Fibroblast of upper back skin (primary cell): ENCODE measurements at places on chromosomes 5 and 9.
A peak's percentile ranks its signal among the peaks of the same experiment; 100 is the strongest.

DNA sequence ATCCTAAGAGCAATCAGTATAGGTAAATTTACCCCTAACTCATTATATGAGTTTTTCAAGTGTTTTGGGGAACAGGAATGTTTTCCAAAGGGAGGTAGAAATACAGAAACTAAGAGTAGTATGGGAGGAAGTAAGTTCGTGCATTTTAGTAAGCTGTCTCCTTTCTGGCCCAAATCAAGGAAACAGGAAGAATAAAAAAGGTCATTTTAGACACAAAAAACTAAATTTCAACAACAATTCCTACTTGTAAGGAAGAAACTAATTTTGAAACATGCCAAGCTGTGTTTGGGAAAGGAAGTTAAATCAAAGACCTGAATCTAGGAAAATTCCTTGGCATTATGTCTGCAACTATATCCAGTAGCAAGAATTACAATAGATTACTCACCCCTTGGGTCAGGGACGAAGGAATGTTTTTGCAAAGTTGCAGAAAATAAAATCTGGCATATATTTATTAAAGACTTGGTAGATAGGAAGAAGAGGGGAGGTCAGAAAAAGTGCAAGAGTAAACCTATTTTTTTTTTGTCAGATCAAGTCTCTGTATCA is 6.5 kb upstream of the RPS6 start:
- peak; percentile 17 for DNase-seq

GRCh38 chr9:21854594-21854993 is 52.2 kb downstream of the MTAP start:
- DNase-seq = peak; percentile 54

DNA sequence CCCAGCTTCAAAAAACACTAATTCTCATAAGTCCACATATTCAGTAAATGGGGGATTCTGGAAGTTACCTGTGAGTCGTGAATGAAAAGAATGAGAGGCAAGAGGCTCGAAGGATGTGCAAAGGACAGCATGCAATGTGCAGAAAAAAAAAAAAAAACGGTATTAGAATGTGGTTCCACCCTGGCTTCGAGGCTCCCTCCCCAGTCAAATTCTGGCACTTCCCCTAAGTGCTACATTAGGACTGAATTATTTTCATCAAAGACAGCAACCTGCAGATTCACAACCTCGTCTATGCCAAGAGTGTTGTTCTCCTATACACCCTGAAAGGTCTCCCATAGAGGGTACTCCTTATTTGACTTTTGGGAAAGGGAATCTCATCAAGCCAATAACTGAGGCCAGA is 16.5 kb downstream of the CAPSL start:
- no peak for DNase-seq

GRCh38 chr5:137945825-137946224 is 56.6 kb downstream of the PKD2L2 start:
- DNase-seq = no peak

DNA sequence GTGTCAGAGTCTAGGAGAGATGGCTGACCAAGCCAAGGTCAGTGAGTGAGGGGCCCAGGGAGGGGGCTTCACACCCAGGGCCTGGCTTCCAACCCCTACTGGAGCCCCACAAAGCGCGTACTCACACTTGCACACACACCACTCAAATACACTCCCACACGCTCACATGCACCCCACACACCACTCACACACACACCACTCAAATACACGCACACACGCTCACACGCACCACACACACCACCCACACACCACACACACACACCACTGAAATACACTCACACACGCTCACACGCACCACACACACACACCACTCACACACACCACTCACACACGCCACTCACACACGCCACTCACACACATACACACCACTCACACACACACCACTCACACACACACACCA is 5.7 kb upstream of the ASB6 start:
- no peak for DNase-seq

- no peak for DNase-seq
Measured at GRCh38 chr9:17900606-17901005, 321.7 kb downstream of the SH3GL2 start.

DNA sequence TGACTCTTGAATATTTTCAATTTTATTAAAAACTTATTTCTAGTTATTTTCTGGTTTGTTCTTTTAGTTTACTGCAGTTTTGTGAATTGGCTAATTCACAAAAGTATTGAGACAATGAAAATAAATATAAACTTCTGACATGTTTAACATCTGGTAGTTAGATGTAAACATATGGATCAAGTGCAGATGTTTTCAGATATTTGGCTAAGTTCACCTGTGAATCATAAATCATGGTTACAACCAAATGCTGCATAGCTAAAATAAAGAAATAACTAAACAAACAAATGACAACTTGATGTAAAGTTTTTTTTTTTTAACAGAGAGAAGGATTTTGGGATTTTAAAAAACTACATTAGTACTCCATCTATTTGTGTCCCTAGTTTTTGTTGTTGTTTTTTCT is 484.6 kb downstream of the SLCO4C1 start:
- no peak for DNase-seq

DNA sequence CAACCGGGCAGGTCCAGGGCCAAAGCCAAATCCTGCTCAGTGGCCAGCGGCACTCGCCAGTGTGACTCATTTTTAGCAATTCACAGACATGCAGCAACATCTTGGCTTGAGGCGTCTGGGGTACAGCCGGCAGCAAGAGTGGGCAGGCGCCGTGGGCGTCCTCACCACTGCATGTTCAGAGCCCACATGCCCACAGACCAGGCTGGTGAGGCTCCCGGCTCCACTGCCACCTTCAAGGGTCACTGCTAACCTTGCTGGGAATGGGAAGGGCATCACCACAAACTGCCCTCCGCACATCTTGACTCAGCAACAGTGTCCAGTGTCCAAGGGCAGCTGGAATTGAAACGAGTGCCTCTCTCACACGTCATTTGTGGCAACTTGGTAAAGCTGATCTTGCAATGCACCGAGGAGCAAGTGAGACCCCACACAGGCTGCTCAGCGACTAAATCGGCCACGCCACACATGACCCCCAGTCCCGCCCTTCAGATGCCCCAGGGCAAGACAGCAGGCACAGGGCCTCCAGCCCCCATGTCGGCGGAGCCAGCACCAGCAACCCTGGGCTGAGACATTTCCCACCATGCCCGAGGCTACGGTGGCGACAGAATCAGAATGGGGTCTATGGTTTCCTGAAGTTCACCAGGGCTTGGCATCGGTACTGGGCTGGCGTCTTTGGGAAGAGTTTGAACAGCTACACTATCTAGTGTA is 140.3 kb downstream of the ROR2 start:
- no peak for DNase-seq

GRCh38 chr5:151072630-151073025 is 8.2 kb downstream of the TNIP1 start:
- DNase-seq = peak; percentile 76

DNA sequence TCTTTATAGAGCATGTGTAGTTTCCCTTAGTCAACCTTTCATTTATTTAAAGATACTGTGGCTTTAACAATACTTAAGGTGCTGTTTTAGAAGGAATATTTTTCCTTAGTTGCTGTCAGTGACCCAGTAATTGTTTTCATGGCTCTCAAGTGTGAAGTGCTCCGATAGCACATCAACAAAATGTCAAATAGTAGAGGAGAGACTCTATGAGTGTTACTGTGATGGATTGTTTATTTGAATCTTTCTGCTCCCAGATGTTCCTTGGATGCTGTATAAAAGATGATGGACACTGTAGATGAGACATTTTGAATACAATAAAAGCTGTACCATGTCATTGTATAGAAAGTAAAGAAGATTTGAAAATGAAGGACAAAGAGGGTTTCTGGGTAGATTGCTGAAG is 1185.7 kb upstream of the C9orf72 start:
- DNase-seq = no peak

DNA sequence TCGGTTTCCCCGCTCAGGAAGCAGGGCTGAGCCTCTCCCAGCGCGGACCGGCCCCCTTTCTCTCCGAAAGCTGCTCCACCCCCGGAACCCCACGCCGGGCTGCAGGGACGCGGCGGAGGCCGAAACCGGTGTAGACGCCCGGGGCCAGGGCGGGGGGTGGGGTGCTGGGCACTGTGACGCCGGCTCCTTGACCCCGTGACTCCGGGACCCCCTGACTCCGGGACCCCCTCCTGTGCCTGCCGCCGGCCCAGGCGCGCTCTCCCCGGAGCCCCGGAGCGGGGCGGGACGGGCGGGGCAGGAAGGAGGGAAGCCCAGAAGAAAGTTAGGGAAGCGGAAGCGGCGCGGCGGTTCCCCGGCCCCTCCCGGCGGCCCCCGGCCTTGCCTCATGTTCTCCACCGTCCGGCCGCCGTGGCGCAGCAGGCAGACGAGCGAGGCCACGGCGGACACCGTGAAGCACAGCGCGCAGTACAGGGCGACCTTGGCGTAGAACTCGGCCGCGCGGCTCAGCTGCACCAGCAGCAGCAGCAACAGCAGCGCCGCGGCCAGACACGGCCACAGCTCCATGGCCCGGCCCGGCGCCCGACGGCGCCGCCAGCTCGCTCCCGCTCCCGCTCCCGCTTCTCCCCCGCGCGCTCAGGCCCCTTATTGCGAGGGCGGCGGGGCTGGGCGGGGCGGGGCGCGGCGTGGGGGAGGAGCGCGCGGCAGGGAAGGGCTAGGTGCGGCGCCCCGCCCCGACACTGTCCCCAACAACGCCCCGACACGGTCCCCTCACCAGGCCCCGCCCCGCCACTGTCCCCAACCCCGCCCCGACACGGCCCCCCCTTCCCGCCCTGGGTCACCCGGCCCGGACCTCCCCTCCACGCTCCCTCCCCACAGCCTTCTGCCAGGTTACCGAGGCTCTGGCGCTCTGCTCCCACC is at the start of gene AGPAT2:
TSS of gene AGPAT2 (minus strand) at position 664 of the 918 bp plus-strand sequence. CDS start at position 564, 100 bp downstream.
- peak; percentile 19 for DNase-seq

DNA sequence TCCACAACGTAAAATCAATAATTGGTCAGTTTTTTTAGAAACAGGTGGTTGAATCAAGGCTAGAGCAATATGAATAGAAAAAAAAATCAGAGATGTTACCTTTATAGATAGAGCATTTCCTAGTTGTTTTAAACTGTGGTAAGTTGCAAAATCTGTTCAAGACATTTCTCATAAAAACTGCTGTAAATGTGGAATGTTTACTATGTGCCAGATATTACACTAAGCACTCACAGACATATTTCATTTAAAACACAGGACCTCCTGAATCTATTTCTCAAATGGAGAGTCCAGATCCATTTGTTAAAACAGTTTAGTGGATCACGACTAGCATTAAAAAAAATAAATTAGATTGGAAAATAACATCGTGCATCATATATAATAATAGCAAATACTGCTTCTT is 570.0 kb upstream of the ZNF608 start:
- peak; percentile 33 for DNase-seq

- DNase-seq = no peak
Measured at GRCh38 chr5:107436201-107436600, 234.5 kb downstream of the EFNA5 start.

- DNase-seq = no peak
Measured at GRCh38 chr9:2210201-2210600, 195.1 kb downstream of the SMARCA2 start.

DNA sequence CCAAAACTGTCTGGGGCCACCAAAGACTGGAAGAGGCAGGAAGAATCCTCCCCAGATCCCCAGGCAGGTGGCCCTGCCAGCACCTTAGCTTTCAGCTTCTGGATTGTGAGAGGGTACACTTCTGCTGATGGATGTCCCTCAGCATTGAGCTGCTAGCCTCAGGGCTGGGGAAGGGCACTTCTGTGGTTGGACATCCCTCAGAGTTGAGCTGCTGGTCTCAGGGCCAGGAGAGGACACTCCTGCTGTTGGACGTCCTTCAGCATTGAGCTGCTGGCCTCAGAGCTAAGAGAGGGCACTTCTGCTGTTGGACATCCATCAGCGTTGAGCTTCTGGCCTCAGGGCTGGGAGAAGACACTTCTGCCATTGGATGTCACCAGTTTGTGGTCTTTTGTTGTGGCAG is 83.8 kb upstream of the FCN1 start:
- DNase-seq = no peak

DNA sequence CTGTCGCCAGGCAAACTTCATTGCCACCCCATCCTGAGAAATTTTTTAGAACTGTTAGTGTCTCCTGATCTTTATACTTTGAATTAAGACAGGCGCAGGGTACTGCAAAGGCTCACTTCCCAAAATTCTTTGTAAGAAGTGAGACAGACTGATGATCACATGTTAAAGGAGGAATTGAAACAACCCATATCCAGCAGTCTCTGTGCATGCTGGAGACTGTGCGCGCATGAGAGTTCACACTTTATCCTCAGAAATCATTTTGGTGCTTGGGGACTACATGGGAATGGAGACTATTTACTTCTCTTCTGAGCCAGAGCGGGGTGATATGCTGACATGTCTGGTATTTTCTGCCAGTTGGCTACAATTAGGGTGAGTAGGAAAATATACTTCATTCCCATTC is 91.2 kb downstream of the ZNF474 start:
- no peak for DNase-seq

DNA sequence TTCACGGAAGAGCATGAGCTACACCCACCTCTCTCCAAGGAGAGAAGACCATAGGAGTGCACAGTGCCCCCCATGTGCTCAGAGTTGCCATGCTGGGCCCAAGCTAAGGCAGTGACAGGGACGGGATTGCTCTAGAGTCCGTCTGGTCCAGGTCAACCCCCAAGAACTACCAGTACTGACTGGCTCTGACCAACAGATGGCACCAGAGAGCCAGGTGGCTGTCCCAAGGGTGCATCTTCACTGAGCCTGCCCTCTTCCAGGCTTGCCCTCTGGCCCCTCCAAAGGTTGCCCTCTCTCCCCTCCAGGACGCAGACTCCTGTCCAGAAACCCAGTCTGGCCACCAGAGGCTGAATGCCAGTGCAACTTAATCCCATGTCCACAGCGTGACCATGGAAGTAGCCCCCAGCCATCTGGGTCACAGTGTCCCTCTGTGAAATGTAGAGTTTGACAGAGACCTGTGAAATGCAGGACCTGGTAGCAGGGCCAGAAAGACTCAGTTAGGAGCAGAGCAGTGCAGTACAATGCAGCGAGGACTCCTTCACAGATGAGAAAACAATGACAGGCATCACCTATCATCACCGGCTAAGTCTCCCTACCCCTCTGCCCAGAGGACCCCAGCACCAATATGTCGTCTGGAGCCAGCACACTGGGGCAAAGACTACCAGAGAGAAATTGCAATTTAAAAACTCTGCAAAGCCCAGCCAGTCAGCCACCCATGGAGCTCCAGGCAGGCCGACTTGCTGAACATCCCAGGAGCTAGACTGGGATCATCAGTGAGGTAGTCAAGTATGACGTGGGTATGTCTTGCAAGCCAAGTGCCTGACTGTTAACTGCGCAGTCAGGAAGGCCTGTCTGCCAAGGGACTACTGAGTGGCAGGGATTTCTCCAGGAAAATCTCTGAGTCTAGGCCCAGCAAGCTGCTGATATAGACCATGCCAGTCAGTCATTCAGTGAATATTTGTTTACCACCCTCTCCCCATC is 7.7 kb upstream of the SKP1 start:
- DNase-seq = peak; percentile 61

GRCh38 chr5:71910741-71911140 is 191.7 kb downstream of the CARTPT start:
- DNase-seq = no peak

GRCh38 chr5:107496466-107496865 is 174.3 kb downstream of the EFNA5 start:
- no peak for DNase-seq

- DNase-seq = peak; percentile 90
Measured at GRCh38 chr5:115461506-115462290, 82.9 kb downstream of the FEM1C start.

GRCh38 chr5:173673295-173674101 is 57.0 kb upstream of the BOD1 start:
- DNase-seq = no peak
